Suppressor macrophage treated with lipopolysaccharide for 4 hours (primary cell): ENCODE measurements at places on chromosomes 16 and 17.

GRCh38 chr16:70250748-70251628, 752 bp downstream of the EXOSC6 start:
- peak; percentile 55 for DNase-seq

DNA sequence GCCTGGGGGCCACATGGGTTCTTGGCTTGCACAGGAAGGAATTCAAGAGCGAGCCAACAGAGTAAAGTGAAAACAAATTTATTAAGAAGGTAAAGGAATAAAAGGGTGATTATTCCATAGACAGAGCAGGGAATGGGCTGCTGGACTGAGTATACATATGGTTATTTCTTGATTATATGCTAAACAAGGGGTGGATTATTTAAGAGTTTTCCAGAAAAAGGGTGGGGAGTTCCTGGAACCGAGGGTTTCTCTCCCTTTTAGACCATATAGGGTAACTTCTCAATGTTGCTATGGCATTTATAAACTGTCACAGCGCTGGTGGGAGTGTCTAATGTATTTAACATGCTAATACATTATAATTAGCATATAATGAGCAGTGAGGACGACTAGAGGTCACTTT, 2.0 kb downstream of the MMP2 start:
- no peak for DNase-seq

DNA sequence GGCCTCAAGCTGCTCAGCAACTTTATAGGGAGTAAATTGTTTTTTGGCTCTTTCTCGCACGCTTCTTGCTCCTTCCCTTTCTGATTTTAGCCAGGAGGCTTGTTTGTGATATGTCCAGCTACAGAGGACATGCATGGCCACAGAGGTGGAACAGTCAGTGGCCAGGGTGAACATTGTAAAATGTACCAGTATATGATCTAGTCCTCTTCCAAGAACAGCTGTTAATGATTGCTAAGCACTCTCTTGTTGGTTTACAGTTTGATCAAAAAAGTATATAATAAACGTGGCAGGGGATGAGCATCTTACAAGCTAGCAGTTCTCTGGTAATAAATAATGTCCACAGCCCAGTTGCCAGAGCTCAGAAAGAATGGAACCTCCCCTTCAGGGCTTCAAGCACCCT, 461.7 kb upstream of the DYNLRB2 start:
- no peak for DNase-seq

- peak; percentile 97 for DNase-seq
These were observed 10.5 kb downstream of the ST3GAL2 start for GRCh38 chr16:70428178-70428998.

GRCh38 chr16:19089410-19089955, 22.1 kb downstream of the COQ7 start:
- no peak for DNase-seq

GRCh38 chr17:692116-692515, 22.5 kb downstream of the VPS53 start:
- no peak for DNase-seq
